ENCODE measurements at places on chromosomes 11 and 22.
A peak's percentile ranks its signal among the peaks of the same experiment; 100 is the strongest.

DNA sequence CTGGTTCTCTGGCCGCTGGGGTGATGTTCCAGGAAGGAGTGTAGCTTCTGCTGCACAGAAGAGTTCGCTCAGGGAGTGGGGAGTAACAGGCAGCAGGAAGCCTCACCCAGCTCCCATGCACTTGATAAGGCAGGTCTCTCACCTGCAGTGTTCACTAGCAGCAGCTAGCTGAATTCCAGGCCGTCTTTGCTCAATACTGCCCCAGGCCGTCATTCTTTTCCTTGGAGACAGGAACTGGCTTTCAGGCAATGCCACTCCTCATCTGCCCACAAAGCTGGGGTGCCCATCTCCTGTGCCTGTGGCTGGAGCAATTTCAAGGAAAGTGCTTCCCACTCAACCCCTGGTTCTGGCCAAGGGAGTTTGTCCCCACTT is 66.1 kb downstream of the ARHGAP42 start:
- H3K36me3 ChIP-seq: peaks cover 6% of the 10 kb centered on the region
- H3K27me3 ChIP-seq: no peaks in the 10 kb centered on the region
- H3K4me3 ChIP-seq: no peak overlapping the region
- no peak for DNase-seq

- H3K27me3 ChIP-seq: peaks cover 11% of the 10 kb centered on the region
- no peak overlapping the region for H3K4me3 ChIP-seq
- DNase-seq: no peak
- H3K4me1 ChIP-seq: peaks cover 2% of the 10 kb centered on the region
- no peak overlapping the region for H3K27ac ChIP-seq
Observed at GRCh38 chr22:39913886-39914285, 13.0 kb downstream of the GRAP2 start.

GRCh38 chr11:126114486-126115126 is 51.9 kb upstream of the CDON start:
- no peaks in the 10 kb centered on the region for H3K27me3 ChIP-seq
- H3K4me3 ChIP-seq: no peak overlapping the region
- no peaks in the 10 kb centered on the region for H3K36me3 ChIP-seq
- DNase-seq: no peak
- peaks cover 73% of the 10 kb centered on the region for H3K4me1 ChIP-seq

DNA sequence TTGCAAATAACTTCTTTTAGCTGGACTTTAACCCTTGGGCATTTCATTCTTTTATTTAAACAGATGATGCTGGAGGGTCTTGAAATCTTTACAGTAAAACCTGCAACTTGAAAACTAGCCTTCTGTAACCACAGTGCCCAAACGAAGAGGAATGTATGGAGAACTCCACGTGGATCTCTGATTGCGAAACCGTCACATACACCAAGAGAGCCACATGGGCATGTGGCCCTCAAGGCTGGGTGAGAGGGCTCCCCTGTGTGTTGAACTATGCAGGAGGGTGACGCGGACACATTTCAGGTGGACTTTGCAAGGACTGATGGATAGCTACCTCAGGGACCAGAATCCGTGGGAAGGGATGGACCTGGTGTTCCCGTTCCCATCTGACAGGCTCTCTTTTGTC is 30.6 kb downstream of the FAM118A start:
- H3K4me1 ChIP-seq: peaks cover 26% of the 10 kb centered on the region
- H3K4me3 ChIP-seq: no peak overlapping the region
- peaks cover 34% of the 10 kb centered on the region for H3K36me3 ChIP-seq
- no peaks in the 10 kb centered on the region for H3K27me3 ChIP-seq
- no peak overlapping the region for H3K27ac ChIP-seq

GRCh38 chr11:16474659-16475058 is 118.3 kb upstream of the SOX6 start:
- no peak overlapping the region for H3K4me3 ChIP-seq
- H3K27me3 ChIP-seq: no peaks in the 10 kb centered on the region
- H3K4me1 ChIP-seq: no peaks in the 10 kb centered on the region
- no peaks in the 10 kb centered on the region for H3K36me3 ChIP-seq

DNA sequence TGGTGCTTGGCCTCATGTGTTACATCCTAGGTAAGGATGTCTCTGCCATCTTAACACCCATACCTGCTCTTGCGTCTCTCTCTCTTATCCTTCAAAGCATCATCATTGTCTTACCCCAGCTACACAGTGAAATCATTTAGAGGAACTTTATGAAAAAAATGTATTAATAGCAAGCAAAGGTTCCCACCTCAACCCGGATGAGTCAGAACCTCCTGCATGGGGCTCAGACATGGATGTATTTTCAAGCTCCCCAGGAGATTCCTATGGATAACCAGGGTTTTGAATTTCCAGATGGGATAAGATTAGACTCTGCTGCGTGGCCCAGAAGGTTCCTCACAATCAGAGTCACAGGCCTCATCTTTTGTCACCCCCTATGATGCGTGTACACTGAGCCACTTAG is 89.1 kb upstream of the NNMT start:
- H3K27me3 ChIP-seq: no peaks in the 10 kb centered on the region
- no peaks in the 10 kb centered on the region for H3K36me3 ChIP-seq
- H3K4me3 ChIP-seq: no peak overlapping the region
- no peak overlapping the region for H3K27ac ChIP-seq

- H3K27ac ChIP-seq: no peak overlapping the region
- no peaks in the 10 kb centered on the region for H3K27me3 ChIP-seq
- H3K36me3 ChIP-seq: no peaks in the 10 kb centered on the region
- H3K4me3 ChIP-seq: no peak overlapping the region
- peak; percentile 60 for DNase-seq
- no peaks in the 10 kb centered on the region for H3K4me1 ChIP-seq
Observed at GRCh38 chr11:104573441-104573990, 324.7 kb downstream of the CASP12 start.

DNA sequence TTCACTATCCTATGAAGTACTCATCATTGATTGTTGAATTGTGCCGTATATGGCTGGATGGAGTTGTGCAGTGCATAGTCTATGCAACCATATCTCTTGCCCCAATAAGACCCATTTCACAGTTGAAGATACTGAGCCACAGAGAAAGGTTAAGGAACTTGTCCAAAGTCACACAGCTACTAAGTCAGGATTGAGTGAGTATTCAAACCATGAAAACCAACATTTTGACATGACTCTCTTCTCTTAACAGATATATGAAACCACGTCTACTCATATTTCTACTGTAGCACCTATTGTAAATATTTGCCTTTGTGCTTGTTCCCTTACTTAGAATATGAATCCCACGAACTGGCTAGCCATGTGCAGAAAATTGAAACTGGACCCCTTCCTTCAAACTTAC is 58.1 kb downstream of the MAML2 start:
- no peaks in the 10 kb centered on the region for H3K4me1 ChIP-seq
- no peaks in the 10 kb centered on the region for H3K27me3 ChIP-seq
- no peaks in the 10 kb centered on the region for H3K36me3 ChIP-seq
- no peak overlapping the region for H3K27ac ChIP-seq

GRCh38 chr11:8335683-8336082 is 72.0 kb upstream of the LMO1 start:
- no peaks in the 10 kb centered on the region for H3K27me3 ChIP-seq
- H3K36me3 ChIP-seq: no peaks in the 10 kb centered on the region
- no peaks in the 10 kb centered on the region for H3K4me1 ChIP-seq
- no peak for DNase-seq
- H3K27ac ChIP-seq: no peak overlapping the region
